ENCODE measurements at places on chromosomes 2 and 18.

- no peak for DNase-seq
Measured at GRCh38 chr2:195857132-195857531, 200.1 kb downstream of the SLC39A10 start.

DNA sequence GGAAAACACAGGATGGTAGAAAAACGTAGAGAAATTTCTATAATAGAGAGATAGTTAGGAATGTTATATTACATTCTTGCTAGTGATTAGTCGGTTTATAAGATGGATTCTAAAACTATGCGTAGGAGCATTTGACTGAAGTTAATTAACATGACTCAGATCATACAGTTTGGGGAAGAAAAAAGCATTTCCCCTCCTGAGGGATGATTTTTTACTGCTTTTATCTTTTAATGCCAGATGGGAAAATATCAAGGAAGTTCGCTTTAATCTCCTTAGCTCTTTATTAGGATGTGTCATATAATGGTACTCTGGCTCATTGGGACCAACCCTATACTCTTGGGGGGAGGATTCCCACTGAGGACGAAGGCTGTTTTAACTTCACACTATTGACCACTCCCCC lies 502.1 kb downstream of the TGIF1 start:
- DNase-seq = no peak

GRCh38 chr2:165573534-165574461 lies 104.3 kb downstream of the CSRNP3 start:
- peak; percentile 30 for DNase-seq

DNA sequence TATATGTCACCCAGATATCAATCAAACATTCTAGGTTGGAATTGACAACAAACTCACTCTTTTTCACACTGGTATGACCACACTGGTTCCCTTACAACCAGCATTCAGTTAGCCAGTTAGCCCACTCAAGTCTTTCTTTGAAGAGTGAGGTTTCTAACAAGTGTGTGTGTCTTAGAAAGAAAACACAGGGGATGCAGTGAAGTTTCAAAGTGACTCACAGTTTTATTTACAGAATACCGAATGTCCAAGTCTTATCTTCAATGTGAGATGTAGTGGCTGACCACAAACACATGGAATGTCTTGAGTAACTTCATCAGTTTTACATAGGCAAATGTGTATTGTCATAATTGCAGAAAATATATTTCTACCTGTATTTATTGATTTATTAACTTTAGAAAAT lies 274.7 kb upstream of the HNMT start:
- DNase-seq = no peak

DNA sequence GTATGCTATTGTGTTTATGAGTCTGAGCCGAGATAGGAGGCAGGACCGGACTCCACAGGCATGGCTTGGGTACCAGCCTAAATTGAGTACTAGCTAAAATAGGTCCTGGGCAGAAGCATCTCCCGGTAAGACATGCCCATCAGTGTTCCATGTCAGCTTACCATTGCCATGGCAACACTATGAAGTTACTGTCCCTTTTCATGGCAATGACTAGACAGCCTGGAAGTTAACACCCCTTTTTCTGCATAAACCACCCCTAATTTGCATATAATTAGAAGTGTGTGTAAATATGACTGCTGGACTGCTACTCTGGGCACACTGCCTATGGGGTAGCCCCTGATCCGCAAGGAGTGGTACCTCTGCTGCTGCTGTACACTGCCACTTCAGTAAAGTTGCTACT lies 1005.1 kb upstream of the FAM98A start:
- DNase-seq = no peak

- no peak for DNase-seq
Measured at GRCh38 chr18:23133860-23134779, 1.2 kb upstream of the CABLES1 start.

DNA sequence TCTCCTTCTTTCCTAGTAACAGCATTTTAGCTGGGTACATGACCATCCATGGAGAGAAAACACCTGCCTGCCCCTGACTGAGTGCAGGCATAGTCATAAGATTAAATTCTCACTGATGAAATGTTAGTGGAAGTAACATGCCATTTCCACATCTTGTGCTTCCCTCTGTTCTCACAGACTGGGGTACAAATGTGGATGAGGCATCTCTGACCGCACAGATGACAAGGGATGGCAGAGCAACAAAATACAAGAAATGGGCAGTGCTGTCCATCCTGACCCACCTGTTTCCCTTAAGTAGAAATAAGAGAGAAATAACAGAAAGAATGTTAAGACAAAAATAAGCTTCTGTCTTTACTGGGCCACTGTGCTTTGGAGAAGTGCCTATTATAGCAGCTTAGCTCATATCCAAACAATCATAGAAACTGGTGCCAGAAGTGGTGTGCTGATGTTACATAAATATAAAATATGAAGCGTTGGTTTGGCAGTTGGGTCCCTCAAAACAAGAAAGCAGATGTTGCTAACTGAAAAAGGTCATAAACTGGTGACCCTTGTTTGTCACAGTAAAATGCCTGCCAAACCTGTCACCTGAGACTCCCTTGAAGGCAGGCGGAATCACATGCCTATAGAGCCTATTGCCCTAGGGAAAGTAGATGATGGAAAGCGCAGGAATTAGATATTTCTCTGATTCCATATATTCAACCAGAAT lies 72.4 kb upstream of the CCDC150 start:
- no peak for DNase-seq

- DNase-seq = no peak
Measured at GRCh38 chr2:197090742-197091367, 164.3 kb upstream of the PGAP1 start.

- no peak for DNase-seq
Measured at GRCh38 chr2:75562513-75562864, 1.8 kb upstream of the EVA1A start.

- DNase-seq = no peak
Measured at GRCh38 chr2:229300371-229300770, 29.3 kb upstream of the PID1 start.

GRCh38 chr2:96142217-96143113 lies 2.8 kb downstream of the DUSP2 start:
- no peak for DNase-seq

DNA sequence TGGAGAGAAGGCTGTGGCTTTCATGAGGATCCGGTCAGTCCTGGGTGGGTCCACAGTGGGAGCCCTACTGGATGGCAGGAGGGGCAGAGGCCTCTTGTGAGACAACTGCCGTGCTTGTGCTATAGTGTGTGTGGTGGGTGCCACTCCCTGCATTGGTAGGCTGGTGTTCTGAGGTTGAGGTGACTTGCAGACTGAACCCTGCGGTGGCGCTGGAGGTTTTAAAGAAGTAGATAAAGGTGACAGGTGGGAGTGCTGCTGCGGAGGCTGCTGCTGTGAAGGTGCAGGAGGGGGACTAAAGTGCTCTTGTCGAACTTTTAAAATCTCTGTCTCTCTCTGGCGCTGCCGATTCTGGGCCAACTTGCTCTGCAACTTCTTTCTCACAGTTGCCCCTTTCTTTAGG lies 29.7 kb downstream of the INO80D start:
- no peak for DNase-seq

- no peak for DNase-seq
Measured at GRCh38 chr2:54656863-54657262, 66.6 kb upstream of the EML6 start.

- DNase-seq = no peak
Measured at GRCh38 chr18:59218018-59218417, 1.9 kb upstream of the GRP start.

DNA sequence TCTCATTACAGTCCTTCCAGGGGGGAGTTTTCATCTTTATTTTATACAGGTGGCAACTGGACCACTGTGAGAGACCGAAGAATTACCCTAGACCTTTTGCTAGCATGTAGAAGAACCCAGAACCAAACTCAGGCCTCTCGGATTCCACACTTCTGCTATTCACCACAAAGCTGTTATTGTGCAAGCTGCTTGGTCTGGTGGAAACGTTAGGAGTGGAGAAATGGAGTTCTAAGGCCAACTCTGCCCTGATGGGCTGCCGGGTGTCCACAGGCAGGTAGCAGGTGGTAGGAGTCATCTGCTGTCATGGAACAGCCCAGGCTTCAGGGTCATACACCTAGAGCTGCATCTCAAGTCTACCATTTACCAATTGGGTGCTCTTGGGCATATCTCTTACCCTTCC lies 218.8 kb downstream of the BCL11A start:
- no peak for DNase-seq

- no peak for DNase-seq
Measured at GRCh38 chr2:102185347-102185746, 1.5 kb upstream of the IL1RL2 start.

GRCh38 chr2:10574911-10575310 lies 114.9 kb downstream of the NOL10 start:
- no peak for DNase-seq

- no peak for DNase-seq
Measured at GRCh38 chr2:121947674-121948073, 192.2 kb downstream of the TSN start.

- DNase-seq = no peak
Measured at GRCh38 chr18:48724442-48724841, 185.6 kb downstream of the CTIF start.

DNA sequence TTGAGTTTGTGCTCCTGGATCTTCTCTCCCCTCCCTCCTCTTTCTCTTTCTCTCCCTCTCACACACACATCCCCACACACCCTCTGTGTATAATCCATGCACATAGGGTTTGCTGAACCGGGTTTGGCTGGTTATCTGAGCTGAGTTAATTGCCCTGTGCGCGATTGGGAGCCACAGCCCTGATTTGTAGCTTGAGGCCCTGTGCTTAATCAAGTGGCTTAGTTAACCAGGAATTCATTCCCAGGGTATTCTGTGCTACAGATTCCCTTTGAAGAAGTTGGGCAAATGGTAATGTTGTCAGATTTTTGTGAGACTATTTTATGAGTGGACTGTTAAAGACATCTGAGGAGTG lies 6.2 kb downstream of the PARD3B start:
- no peak for DNase-seq

DNA sequence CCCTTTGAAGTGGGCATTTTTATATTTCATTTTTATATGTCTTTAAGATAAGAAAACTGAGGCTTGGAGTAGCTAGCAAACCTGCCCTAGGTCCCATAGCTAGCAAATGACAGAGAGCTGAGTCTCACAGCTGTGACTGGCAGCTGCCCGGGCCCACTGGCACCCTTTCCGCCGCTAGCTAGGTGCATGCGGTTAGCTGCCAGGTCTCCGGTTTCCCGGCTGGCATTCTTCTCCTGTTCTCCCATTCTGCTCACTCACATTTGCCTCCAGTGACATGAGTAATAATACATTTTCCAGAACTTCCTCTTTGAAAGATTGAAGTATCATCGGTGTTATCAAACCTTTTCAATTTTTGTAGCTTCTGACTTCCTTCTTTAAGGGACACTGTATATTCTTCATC lies 38.7 kb downstream of the MTCL1 start:
- no peak for DNase-seq

- DNase-seq = no peak
Measured at GRCh38 chr2:23510471-23510870, 125.5 kb downstream of the KLHL29 start.

- DNase-seq = no peak
Measured at GRCh38 chr2:220887876-220888275, 684.2 kb downstream of the EPHA4 start.

DNA sequence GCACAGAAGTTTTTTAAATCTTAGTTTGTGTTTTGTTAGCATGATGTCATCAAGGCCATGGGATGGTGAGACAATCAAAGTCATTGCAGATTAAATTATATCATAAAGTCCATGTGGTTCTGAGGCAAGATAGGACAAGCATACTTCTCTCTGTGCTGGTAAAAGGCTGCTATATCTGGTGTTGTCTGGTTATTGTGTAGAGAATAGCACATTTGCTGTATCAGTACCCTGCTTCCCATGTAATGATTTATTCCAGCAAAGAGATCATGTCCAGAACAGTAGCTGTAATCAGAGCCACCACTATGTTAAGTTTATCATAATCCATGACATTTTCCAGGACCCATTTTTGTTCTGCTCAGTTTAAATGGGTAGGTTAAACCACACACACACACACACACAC lies 123.0 kb downstream of the TTC27 start:
- DNase-seq = no peak

- DNase-seq = no peak
Measured at GRCh38 chr2:131584380-131584779, 56.7 kb downstream of the CCDC74A start.

GRCh38 chr2:88639865-88640264 lies 12.6 kb upstream of the EIF2AK3 start:
- DNase-seq = no peak

DNA sequence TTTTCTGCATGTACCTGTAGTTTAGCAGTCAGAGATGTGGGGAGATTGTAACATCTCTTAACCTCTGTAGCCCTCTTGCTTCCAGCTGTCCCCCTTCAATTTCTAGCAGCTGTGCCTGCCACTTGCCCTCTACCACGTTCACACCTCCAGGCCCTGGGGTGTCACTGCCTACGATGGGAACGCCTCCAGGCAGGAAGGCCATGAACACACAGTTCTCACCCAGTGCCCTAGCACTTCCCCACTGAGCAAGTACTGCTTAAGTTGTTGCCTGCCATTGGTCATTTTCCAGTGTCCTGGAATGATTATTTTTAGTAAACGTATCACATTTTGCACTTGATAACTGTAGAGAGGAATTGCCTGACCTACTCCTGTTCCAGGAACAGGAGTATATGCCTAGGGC lies 77.1 kb upstream of the B3GNT7 start:
- no peak for DNase-seq

DNA sequence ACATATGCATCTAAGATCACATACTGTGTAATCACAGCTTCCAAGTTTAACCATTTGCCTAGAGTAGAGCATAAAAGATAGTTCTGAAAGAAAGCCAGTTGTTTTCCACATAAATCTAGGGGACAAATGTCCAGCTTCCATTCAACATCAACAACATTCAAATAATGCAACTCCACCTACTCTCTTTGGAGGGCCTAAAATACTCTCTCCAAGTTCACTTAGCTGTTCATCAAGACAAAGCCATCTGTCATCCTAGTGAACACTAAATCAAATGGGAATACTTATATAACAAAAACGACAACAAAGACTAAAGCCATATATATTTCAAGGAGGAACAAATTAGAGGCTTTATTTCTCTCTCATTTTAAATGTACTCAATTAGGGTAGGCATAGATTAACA lies 221.5 kb upstream of the CDH2 start:
- DNase-seq = no peak

GRCh38 chr2:172968061-172968469 lies 107.6 kb upstream of the MAP3K20 start:
- DNase-seq = peak; percentile 66

GRCh38 chr18:49305688-49306336 lies 154.6 kb downstream of the DYM start:
- no peak for DNase-seq

DNA sequence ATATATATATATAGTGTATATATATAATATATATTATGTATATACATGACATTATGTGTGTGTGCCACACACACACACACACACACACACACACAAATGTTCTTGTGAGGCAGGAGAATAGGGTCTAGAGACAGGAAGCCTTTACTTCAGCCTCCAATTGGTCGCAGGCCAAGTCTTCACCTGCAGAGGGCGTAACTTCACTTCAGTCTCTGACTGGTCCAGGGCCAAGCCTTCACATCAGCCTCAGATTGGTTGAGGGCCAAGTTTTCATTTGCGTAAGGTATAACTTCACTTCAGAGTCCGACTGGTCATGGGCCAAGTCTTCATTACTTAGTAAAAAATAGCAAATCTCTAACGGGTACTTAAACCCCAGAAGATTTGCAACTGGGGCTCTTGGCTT lies 13.2 kb upstream of the SS18 start:
- DNase-seq = no peak

- no peak for DNase-seq
Measured at GRCh38 chr2:152826581-152827279, 108.3 kb downstream of the ARL6IP6 start.

GRCh38 chr2:70546885-70547284 lies 6.7 kb downstream of the TGFA start:
- DNase-seq = no peak

GRCh38 chr2:129723277-129724020 lies 256.0 kb upstream of the RAB6C start:
- DNase-seq = no peak
